ENCODE measurements at places on chromosomes 3 and 15.
A peak's percentile ranks its signal among the peaks of the same experiment; 100 is the strongest.

- no peak for DNase-seq
Measured at GRCh38 chr15:85606738-85607137, 188.0 kb downstream of the KLHL25 start.

- DNase-seq, result no peak
Measured at GRCh38 chr3:141681390-141681780, 56.7 kb upstream of the RNF7 start.

DNA sequence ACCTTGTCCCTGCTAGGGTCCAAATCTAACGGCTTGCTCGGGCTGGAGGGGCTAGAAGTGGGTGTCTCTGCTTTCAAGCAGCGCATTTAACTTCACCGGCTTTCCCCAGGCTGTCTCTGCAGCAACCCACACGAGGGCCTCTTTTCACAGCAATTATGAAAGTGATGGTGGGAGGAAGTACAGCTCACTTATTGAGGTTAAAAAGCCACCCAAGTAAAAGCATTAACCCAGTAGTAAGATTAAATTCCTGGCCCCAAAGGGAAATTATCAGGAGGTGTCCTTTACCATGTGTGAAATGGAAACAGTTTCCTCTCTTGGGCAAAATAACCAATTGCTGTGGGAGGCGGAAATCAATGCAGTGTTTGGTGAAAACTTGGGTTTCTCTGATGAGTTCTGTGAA lies 41.1 kb downstream of the NGRN start:
- no peak for DNase-seq

DNA sequence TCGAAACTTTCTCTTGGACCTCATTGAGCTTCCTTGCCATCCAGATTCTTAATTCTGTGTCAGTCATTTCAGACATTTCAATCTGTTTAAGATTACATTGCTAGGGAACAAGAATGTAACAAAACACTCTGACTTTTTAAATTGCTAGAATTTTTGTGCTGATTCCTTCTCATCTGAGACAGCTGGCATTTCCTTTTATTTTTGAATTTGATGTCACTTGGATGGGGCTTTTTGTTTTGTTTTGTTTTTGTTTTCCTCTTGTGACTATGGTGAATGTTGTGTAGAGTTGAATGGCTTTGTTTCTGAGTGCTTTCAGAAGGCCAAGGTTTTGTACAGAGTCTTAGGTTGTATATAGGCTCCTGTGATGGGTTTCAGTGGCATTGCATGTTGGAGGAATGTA lies 1129.3 kb downstream of the NAALADL2 start:
- DNase-seq, result peak; percentile 23

GRCh38 chr15:73035221-73035620 lies 17.0 kb upstream of the NEO1 start:
- DNase-seq, result no peak

DNA sequence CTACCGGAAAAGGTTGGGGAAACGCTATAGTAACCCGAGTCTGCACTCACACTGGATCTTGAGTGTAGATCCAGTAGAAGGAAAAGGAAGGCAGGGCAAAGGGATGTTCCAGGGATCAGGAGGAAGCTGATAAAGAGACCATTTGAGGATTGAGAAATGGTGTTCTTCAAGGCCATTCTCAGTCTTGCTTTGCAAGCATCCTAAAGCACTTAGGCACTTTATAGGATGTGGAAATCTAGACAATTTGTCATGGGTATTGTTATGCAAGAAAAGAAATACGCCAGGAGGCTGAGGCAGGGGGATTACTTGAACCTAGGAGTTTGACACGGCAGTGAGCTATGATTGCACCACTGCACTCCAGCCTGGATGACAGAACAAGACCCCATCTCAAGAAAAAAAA lies 13.2 kb upstream of the SCAMP5 start:
- no peak for DNase-seq

DNA sequence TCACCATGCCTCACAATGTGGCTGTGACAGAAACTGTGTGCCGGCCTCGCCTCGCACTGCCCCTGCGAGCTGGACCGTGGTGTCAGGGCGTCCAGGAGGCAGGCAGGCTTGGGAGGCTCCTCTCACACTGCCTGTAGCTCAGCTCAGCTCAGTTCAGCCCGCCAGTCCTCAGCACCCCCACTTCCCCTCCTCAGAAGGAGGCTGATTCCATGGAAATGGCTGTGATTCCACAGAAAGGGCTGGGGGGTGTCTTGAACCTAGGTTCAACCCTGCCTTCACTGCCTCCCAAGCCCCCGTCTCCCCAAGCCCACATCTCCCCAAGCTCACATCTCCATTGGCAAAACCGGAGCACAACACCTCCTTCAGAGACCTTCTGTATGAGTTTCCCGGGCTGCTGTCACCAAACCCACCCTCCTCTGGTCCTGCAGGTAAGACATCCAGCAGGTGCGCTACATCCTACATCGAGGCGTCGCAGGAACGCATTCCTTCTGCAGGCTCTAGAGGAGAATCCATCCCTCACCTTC lies 94.0 kb downstream of the OCA2 start:
- no peak for DNase-seq

DNA sequence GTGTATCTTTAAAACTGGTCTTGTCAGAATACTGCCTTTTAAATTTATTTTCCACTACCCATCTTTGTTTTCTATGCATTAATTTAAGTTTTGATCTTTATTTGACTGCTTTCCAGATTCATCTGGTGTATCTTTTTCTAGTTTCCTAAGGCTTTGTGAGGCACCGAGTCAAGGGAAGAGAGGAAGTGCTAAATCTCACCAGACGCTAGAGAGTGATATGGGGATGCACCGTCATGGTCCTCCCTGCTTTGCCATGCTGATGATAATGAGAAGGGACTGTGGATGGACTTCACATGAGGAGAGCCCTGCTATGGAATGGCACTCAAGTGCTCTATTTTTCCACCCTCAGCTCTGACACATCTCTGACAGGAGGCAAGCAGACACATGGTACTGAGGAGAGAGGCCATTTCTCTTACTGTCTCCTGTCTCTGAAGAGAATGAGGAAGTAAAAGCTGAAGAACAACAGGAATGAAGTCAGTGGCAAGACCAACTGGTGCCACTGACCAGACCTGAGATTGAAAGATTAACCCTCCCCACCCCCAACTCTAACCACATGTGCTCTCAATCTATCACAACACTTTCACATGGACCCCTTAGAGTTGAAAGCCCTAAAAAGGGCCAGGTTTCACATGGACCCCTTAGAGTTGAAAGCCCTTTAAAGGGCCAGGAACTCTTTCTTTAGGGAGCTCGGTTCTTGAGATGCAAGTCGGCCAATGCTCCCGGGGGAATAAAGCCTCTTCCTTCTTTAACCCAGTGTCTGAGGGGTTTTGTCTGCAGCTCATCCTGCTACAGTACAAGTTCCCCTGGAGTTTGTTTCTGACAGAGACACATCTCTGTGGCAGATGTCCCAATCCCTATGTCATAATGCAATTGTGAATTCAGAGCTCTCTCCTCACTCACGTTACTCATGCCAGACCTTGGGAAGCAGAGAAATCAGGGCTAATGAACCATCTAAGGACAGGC lies at the start of gene IQCF2:
Gene IQCF2, plus strand, starts transcription at position 913 of the 963 bp plus-strand sequence. CDS start 52 bp downstream, outside the sequence.
- DNase-seq, result no peak

DNA sequence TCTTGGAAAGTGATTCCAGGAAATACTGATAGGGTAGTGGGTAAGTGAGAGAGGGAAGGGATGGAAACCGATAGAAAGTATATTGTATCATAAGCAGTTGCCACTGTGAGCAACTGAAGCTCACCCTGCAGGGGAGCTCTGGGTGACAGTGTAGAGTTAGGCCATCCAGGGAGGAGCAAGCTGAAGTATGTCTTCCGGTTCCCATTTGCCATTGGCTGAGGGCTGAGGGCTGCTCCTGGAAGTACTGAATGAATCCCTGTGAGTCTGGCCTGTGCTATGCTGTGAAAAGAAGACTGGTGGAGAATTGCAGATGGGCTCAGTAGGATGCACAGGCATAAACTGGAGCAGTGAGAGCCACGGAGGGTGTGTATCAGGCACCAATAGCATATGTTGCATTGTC lies 348.3 kb downstream of the MFSD1 start:
- no peak for DNase-seq

DNA sequence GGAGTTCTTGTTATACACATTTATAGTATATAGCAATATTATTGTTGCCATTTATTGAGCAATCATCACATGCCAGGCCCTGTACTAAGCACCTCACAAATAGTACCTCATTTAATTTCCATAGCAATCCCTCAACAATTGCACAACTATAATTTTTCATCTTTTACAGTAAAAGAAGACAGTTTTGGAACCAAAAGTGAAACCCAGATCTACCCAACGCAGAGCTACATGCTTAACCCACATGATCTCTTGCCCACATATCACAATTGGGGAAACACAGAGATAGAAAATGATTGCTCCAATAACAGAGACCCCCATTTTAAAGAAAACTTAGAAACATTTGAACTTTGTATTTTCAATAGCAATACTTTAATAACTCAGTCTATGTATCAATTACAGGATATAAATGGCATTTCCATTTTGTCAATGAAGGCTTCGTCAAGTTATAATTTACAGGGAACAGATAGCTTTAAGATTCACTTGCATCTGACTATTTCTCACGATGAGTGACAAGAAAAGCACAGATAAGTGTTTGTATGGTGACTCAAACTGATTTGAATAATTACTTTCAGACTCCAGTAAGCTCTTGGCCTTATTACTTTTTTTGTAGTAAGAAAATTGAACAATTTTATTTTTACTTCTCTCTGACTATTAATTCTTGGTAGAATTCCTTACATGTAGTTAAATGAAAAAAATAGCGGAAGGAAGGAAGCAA lies 38.7 kb upstream of the CCDC50 start:
- DNase-seq, result peak; percentile 25

DNA sequence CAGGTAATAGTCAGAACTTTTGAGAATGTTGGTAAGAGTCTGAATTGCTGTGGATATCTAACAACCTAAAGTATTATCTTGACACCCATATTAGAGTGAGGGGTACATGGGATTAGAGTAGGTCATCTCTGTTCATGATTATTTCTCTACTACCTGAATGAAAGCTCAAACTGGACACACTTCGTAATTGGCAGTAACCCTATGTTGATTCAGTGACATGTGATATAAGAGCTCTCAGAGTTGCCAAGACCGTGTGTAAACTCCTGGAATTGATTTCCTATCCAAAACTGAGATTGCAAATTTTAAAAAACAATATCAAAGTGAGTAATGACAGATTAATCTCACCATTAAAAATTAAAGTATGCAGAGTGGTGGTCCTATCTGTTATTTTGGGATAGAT lies 214.8 kb upstream of the ARHGEF26 start:
- no peak for DNase-seq

GRCh38 chr3:105827959-105828358 lies 40.9 kb downstream of the CBLB start:
- DNase-seq, result peak; percentile 93

DNA sequence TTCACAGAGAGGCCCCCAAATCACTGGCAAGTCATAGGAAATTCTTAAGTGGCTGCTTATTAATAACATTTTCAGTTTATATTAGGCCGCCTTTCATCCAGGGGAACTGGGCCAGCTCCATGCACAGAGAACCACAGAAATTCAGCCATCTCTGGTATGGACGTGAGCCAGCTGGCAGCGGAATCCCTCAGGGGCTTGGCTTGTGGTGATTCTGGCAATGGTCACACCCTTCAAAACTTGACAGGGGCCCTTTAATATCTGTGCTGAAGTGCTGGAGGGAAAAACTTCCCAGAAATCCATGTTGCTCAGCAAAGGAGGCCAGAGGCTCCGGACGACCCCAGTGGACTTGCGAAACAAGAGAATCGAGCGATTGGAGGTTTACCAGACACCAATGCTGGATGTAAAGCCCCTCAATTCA lies 11.3 kb downstream of the PRICKLE2 start:
- DNase-seq, result peak; percentile 96

- no peak for DNase-seq
Measured at GRCh38 chr15:88174571-88174970, 82.0 kb downstream of the NTRK3 start.

GRCh38 chr15:52109559-52110451 lies 2.8 kb downstream of the BCL2L10 start:
- DNase-seq, result no peak

DNA sequence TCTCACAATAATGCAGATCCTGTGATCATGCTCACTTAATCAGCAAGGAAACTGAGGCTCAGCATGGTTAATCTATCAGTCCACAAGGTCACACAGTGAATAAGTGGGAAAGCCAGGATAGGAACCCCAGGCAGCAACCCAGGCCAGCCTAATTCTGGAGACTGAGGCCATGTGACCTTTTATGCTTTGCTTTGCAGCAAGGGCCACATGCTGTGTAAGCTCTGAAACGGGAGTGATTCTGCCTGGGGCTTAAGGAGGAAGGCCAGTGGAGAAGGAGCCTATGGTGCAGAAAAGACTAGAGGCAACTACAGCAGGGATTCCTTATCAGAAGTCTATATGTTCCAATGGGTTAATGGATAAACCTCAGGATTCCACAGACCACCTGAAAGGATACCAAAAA lies 157.6 kb upstream of the PPP2R3A start:
- DNase-seq, result no peak

GRCh38 chr15:29539736-29540135 lies 270.1 kb upstream of the NSMCE3 start:
- no peak for DNase-seq

DNA sequence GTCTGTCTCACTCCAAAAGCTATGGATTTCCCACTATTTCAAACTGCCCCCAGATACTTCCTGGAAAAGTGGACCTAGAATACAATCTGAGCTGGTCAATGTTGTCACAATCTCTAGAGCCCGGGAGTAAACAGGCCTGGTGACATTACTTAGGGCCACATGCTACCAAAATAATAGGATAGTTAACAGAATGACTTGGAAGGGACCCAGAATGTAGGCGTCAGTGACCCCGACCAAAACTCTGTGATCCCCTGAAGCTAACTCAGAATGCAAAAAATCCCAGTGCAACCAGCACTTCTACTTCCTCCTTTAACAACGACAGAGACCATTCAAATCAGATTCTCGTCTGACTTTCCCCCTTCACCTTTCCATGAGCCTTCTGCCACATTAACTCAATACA lies 51.5 kb upstream of the CDV3 start:
- no peak for DNase-seq

- no peak for DNase-seq
Measured at GRCh38 chr3:181561139-181562031, 150.3 kb upstream of the SOX2 start.

DNA sequence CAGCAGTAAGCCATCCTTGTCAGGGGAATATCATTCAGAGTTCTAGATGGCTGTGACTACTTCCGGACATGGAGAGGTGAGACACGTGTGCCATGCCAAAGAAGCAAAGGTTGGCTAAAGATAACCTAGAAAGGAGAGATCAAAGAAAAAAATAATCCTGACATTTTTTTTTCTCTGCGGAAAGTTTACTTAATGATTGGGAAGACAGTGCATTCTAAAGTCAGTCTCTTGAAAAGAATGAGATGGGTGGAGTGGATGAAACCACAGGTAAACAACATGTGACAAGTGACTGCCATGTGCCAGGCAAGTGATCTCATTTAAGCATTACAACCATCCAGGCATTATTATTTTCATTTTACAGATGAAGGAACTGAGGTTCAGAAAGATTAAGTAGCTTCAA lies 436.6 kb downstream of the SOX2 start:
- DNase-seq, result no peak

GRCh38 chr15:72722071-72722696 lies 36.2 kb downstream of the BBS4 start:
- peak; percentile 74 for DNase-seq

GRCh38 chr3:68088216-68088615 lies 433.8 kb upstream of the SUCLG2 start:
- DNase-seq, result no peak

Data from fibroblast of skin of scalp (primary cell).